Ascending aorta (tissue), 2 donors: ENCODE measurements at places on chromosomes 12 and 14. TPM values are rescaled to one million over a fixed set of nuclear protein-coding genes. Genes with fewer than 3 reads are reported as not detected.

DNA sequence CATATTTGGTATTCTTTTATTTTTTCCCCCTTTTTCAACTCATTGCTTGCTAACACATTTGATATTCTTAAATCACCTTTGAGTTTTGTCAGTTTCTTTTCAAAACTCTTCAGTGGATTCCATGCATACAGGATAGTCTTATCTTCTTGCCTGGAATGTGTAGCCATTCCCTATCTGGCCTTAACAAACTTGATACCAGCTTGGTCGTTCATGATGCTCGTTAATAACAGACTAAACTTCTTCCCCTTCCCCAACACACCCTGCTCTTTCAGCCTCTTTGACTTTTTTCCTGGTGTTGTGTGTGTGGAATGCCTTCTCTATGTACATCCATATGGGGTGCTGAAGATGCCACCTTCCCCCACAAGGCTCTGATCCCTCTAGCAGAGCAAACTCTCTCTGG, 17.7 kb upstream of the CALM1 start:
- DNase-seq = no peak

GRCh38 chr14:92617581-92617980, 104.0 kb downstream of the RIN3 start:
- DNase-seq = no peak

DNA sequence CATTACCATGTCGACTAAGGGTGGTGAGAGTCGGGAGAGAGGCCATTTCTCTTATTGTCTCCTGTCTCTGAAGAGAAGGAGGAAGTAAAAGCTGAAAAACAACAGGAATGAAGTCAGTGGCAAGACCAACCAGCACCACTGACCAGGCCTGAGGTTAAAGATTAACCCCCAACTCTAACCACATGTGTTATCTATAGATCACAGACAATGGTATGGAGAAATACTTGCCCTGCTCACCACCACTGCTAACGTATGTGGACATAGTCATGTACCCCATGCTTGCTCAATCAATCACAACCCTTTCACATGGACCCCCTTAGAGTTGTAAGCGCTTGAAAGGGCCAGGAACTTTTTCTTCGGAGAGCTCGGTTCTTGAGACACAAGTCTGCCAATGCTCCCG, 690.9 kb upstream of the LMO3 start:
- no peak for DNase-seq

GRCh38 chr12:76552343-76552938, 7.1 kb downstream of the OSBPL8 start:
- DNase-seq = no peak

DNA sequence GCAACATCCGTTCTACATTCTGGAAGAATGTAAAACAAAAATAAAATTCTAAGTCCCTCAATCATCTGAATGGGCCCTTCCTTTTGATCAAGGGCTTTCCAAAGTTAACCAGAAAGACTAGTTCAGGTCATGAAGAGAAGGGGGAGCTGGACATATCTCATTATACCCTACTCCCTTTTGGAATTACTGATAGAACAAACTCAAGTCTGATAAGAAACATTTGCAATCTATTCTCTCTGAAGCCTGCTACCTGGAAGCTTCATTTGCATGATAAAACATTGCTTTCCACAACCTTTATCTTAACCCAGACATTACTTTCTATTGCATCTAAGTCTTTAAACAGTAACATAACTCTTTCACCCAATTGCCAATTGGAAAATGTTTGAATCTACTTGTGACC, 8.3 kb upstream of the ACSM4 start:
- no peak for DNase-seq

- no peak for DNase-seq
Measured at GRCh38 chr12:120684523-120684932, 2.4 kb upstream of the MLEC start.

GRCh38 chr12:95470300-95470699, 3.7 kb upstream of the METAP2 start:
- no peak for DNase-seq

DNA sequence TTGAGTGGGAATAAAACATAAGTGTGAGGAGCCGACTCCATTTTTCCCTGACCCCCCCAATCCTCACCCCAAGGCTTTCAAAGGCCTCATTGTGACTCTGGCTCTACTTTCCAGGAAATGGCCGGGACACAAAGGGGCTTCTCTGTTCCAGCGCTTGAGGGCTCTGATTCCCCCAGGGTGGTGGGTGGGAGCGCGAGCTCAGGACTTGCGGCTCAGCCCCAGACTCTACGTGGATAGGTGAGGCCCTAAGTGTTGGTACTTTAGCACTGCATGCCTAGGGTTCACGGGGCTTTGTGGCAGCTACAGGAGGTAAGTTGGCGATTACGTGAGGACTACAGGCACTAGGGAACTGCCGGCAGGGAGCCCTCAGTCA, 553 bp downstream of the CNPY2 start:
- DNase-seq = no peak

GRCh38 chr12:110785240-110785639, 42.5 kb upstream of the PPP1CC start:
- DNase-seq = no peak

DNA sequence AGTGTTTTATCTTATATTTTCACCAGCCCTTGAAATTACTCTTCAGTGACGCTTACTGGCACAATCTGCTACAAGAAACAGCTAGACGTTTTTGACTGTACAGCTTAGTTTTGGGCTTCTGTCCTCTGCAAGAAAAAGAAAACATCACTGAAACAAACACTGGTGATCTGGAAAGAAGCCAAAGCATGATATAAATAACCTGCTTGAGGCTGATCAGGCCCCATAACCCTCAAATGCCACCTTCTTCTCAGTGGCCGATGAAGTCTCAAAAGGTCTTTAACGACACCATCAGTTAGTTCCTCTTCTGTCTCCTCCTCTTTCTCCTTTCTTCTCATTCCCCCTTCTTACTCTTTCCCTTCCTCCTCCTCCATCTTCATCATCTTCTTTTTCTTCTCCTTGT, 942.3 kb upstream of the TMEM132C start:
- no peak for DNase-seq

VRTN gene
- total RNA-seq = not detected

ANO4 gene
- total RNA-seq = 0.11 TPM

ADCY6 gene
- 65.0 TPM for total RNA-seq
